Activated naive CD4-positive, alpha-beta T cell (primary cell): ENCODE measurements at places on chromosomes 11 and 22.

- no peak for DNase-seq
Observed at GRCh38 chr22:35688913-35689675, 28.6 kb upstream of the APOL5 start.

GRCh38 chr22:32423664-32424063, 11.6 kb upstream of the RTCB start:
- no peak for DNase-seq

GRCh38 chr11:95256321-95256779, 25.3 kb upstream of the SESN3 start:
- no peak for DNase-seq

DNA sequence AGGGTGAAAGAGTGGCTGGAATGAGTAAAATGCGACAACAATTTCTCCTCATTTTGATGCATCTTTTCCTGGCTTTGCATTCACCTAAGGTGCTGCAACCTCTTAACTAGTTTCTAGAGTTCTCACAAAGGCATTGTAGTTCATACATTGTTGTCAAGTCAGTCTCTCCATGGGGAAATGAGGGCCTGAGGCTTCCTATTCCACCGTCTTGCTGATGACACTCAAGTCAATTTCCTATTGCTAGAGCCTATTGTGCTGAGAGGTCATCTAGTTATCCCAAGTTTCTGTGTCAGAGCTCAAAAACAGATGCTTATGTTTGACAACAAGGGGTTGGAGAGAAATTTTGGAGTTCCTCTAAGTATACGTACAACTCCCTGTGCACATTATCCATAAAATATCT, 11.6 kb upstream of the MS4A6A start:
- DNase-seq, result no peak

DNA sequence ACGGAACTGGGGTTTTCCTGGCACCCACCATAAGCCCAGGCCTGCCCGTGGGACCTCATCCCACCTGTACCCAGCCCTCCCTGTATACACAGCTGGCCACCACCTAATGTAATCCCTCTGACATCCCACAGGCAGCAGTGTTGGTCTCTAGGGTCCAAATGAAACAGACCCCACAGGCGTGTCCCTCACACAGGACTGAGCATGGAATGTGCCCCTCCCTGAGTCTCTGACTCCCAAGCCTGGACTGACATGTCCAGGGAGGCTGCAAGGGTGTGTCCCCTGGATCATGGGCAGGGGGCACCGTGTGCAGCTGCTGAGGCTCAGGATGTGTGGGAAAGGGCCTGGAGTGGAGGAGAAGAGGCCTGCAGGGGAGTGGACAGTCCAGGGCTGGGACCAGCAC, 50.6 kb upstream of the PPARA start:
- no peak for DNase-seq

GRCh38 chr11:3989276-3989920, 105.2 kb upstream of the RRM1 start:
- no peak for DNase-seq

- DNase-seq, result no peak
Observed at GRCh38 chr11:128666397-128666796, 27.5 kb upstream of the FLI1 start.

- no peak for DNase-seq
Observed at GRCh38 chr11:75822541-75822940, 7.5 kb downstream of the UVRAG start.

- no peak for DNase-seq
Observed at GRCh38 chr11:66017321-66017720, 5.5 kb downstream of the CST6 start.

DNA sequence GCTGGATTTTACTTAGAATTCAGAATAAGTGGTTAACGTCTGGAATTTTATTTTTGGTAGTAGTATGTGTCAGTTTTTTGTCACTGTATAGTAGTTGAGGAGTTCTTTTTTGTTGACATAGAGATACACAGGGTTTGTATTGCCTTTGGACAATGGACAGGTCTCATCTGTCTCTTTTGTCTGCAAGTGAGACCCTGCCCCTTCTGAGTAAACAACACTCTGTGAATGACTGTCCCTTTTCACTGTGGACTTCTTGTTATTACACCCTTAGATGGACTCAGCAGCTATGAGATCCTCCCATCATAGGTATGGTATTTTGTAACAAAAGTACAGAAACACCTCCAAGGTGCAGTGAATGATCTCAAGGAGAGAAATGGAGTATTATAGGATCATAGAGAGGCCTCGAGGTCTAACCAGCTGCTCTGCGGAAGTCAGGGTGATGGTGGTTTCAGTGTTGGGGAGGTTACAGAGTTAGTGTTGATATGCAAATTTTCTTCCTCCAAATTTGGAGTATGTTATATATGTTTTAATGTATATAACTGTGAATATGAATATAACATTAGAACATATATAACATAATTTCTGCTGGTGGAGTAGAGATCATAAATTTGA, 7.8 kb downstream of the PPP6R3 start:
- DNase-seq, result no peak

- DNase-seq, result no peak
Observed at GRCh38 chr22:19035474-19036228, 86.6 kb downstream of the DGCR2 start.

DNA sequence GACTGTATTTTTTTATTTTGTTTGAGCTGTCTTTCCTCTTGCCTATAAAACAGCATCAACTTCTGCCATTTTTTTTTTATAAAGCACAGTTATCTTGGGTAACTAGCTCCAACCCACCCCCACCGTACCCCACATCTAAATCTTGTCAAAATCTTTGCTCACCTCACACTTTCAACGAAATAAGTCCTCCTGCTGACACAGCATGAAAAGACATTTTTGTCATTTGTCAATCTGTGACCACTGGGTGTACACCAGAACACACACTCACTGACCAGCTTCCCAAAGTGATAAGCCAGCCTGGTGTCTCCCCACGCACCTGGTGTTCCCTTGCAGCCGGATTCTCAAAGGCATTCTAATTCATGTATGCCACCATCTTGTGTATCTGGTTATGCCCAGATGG, 1.7 kb upstream of the TECTA start:
- DNase-seq, result no peak

DNA sequence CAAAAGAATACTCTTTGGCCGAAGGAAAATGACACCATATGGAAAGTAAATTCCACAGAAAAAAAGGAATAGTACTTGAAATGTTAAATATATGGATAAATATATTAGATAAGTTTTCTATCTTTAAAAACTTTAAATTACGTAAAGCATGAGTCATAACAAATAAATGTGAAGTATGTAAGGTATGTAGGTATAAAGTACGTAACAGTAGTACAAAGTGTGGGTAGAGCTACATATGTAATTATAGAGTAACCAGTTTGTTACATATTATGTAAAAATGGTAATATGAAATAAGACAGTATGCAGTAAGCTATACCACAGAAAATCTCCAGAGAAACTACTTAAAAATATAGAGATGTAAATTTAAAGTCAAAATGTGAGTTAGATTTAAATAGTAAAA, 582.3 kb upstream of the CHORDC1 start:
- DNase-seq, result no peak

GRCh38 chr11:60900673-60901404, 5.5 kb downstream of the PRPF19 start:
- DNase-seq, result no peak

- DNase-seq, result no peak
Observed at GRCh38 chr11:127074151-127074761, 73.7 kb upstream of the KIRREL3 start.

- no peak for DNase-seq
Observed at GRCh38 chr22:32752816-32753520, 48.5 kb upstream of the TIMP3 start.

GRCh38 chr11:95229199-95229992, 1.6 kb downstream of the SESN3 start:
- no peak for DNase-seq

DNA sequence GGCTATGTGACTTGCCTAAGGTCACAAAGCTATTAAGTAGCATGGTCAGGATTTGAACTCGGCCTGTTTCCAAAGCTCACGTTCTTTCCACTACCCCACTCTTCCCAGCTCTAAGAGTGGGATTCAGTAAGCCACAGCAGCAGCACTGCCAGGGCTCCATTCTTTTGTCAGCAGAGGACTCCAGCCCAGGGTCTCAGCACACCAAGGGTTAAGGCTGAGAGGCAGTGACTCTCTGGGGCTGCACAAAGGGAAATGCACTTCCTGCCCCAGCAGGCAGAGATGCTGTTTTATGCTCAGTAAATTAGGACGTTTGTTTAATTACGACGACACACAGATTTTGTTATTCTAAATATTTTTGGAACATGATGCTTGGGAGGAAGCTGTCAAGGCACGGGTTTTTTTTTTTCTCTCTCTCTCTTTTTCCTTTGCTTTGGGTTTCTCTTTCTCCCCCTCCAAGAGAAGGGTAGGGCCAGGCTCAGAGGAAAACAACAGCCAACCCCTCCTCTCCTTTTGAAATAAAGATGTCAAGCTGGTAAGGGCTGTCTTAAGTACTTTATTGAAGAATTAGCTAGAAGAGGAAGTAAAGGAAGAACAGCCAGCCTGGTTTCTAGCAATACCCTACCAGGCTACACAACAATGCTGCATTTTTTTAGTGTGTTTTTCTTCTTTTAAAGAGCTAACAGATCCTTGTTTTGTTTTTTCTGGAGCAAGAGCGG, 2.8 kb downstream of the MYH9 start:
- DNase-seq, result peak; percentile 43

- no peak for DNase-seq
Observed at GRCh38 chr22:30362651-30363281, 6.0 kb downstream of the CCDC157 start.

- DNase-seq, result no peak
Observed at GRCh38 chr11:17985517-17985916, 27.3 kb downstream of the SERGEF start.

GRCh38 chr11:43576803-43577521, 103.6 kb upstream of the HSD17B12 start:
- no peak for DNase-seq

DNA sequence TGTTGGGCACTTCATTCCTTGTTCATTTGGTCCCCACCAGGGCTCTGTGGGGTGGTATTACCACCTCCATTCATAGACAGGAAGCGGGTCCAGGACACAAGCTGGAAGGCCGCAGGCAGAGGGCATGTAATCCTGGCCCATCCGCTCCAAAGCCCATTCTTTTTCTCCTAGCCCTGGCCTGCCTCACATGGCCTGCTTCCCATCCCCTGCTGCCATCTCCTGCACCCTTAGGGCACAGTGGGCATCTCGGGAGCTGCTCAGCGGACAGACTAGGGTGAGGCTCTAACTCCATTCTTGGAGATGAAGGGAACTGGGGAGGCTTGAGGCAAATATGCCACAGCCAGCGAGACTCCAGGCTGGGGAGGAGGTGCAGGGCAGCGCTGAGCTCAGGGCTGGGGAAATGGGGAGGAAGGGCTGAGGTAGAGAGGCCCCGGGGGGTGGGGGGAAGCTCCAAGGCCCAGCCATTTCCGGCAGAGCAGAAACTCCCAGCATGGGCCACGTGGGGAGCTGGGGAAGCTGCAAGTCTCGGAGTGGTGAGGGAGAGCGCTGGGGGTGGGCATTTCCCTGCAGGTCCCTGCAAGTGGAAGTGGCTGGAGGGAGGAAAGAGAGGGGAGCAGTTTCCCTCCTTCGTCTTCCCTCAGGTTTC, 14.3 kb upstream of the BCL9L start:
- DNase-seq, result peak; percentile 35

DNA sequence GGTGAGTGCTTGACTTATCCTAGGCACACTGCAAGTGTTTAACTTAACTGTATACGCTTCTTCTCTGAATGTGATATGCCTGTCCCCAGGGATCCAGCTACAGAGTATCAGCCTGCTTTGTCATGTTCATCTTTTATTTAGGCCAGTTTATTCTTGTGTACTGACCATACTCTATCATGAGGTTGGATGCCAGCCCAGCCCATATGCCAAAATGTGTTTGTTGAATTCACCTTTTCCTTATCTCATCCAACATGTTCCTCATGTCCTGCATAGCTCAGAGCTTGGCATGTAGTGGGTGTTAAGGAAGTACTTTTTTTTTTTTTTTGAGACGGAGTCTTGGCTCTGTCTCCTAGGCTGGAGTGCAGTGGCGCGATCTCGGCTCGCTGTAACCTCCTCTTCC, 116.2 kb downstream of the NCAM1 start:
- DNase-seq, result no peak

GRCh38 chr11:1924646-1925372, 5.3 kb downstream of the TNNT3 start:
- DNase-seq, result no peak

GRCh38 chr11:45056529-45056928, 89.9 kb upstream of the PRDM11 start:
- DNase-seq, result no peak

- DNase-seq, result no peak
Observed at GRCh38 chr22:49525360-49525759, 302.3 kb downstream of the BRD1 start.

GRCh38 chr11:129992161-129992944, 10.3 kb downstream of the PRDM10 start:
- no peak for DNase-seq

- no peak for DNase-seq
Observed at GRCh38 chr11:113572136-113572735, 97.0 kb upstream of the DRD2 start.

- DNase-seq, result peak; percentile 42
Observed at GRCh38 chr22:28799606-28800307, 612 bp downstream of the XBP1 start.

DNA sequence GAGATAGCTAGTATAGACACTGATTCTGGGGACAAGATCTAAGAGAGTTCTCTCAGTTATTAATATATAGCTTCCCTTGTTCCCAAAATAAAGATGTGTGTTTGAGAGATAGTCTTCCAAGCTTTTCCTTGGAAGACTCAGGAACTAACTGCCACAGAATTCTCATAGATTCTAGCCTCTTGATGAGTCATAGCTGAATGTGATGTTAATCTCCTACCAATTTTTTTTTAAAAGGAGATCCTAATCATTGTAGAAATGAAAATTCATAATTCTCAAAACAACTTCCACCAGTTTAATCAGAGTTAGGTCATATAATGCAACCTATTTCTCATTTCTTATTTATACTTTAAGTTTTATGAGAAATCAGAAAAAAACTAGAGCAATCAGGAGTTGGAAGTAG, 148.8 kb downstream of the JRKL start:
- no peak for DNase-seq

DNA sequence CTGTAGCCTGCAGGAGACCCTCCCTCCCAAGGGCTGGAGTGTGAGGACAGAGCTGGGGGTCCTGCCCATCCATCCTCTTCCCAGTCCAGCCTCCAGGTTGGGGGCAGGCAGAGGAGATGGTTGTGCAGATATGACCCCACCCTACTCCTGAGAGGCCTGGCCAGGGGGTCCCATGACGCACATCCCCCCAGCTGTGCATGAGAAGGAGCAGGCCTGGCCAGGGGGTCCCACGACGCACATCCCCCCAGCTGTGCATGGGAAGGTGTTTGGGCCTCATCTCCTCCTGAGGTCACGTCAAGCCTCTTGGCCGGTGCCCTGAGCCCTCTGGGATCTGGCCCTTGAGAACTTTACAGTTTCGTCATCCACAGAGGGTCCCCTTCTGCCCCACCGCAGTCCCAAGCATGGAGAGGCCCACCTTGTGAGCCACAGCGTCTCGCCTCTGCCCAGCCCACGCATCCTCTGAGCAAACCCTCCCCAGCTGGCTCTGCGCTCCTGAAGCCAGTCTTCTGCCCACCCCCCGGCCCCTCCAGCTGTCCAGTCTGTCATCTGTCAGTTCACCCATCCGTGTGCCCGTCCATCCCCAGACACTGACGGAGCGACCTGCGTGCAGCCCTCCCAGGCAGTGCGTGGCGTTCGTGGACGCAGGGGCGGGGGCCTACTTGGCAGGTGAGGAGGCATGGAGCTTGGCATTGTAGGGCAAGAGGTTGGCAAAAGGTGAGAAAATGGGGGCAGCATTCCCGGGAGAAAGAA, 2.3 kb downstream of the ANO9 start:
- no peak for DNase-seq
